Kasumi-1 (cell line): ENCODE measurements at places on chromosomes 7 and 10.

DNA sequence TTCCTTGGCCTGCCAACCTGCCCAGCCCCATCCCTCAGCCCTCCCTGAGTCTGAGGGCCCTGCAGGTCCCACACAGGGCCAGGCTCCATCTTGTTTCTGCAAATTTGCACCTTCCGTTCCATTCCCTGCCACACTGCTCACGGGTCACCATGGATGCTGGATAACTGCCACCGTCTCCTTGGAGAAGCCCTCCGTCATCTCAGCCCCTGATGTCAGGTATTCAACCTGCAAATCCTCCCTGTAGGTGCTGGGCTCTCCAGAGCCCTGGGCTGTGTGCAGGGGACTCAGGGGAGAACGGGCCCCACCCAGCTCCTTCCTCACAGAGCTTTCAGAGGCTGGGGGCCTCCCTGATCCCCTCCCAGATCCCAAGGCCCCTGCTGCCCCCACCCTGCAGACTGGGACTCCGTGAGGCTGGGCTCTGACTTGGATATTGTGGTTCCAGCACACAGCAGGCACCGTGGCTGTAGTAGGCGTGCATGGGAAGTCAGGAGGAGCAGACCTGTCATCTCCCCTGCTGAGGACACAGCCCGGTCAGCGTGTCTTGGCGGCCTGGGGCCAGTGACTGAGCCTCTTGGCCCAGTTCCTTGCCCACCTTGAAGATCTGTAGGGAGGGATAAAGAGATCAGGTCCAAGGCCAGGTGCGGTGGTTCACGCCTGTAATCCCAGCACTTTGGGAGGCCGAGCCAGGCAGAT lies 121.7 kb upstream of the TNRC18 start:
- no peak for DNase-seq

DNA sequence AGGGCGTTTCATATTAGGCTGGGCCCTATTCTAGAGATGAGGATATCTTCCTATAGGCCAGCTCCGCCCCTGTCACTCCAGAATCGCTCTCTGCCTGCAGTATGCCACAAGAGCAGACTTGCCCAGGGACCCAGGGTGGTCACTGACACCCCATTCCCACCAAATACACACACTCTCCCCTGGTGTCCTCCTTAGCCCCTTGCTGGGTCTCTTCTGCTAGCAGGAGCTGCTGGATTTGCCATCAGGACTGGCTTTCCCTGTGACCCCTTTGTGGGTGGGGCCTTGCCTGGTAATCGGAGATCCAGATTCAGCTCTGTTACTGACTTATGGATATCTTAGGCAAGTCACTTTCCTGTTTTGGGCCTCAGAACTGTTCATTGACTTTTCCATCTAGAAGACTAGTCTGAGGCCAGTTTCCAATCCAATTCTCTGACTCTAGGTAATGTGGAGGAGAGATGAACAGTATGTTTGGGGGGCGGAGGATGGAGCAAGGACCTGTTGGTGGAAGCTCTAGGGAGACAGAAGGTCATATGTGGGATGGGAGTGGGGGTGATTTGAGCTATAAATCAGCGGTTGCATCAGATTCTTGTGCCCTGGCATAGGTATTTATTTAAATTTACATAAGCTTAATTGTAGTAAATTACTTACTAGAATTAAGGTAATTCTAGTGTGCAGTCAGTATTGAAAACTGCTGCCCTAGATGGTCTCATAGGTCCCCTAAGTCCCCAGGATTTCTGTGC lies 1.6 kb downstream of the TSPAN15 start:
- no peak for DNase-seq

GRCh38 chr7:157470017-157470322 lies 133.2 kb downstream of the DNAJB6 start:
- DNase-seq = no peak

GRCh38 chr7:128188396-128189230 lies 52.5 kb upstream of the LEP start:
- no peak for DNase-seq

DNA sequence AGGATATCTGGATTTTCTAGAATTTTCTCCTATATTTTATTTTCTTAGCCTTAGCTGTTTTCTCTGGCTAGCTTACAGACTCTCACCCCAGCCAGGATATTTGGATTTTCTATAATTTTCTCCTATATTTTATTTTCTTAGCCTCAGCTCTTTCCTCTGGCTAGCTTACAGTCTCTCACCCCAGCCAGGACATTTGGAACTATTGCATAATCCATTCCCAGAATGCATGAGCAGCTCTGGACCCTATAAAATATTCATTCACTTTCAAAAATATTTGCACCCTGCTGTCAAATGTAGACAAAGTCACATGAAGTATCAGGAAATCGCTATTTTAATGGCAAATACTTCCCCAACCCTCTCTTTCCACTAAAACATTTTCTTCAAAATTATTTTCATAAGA lies 298.9 kb downstream of the DNAJB6 start:
- no peak for DNase-seq

- DNase-seq = no peak
Measured at GRCh38 chr10:6995341-6995740, 415.3 kb upstream of the PRKCQ start.

- no peak for DNase-seq
Measured at GRCh38 chr10:110641256-110641655, 2.9 kb upstream of the RBM20 start.

DNA sequence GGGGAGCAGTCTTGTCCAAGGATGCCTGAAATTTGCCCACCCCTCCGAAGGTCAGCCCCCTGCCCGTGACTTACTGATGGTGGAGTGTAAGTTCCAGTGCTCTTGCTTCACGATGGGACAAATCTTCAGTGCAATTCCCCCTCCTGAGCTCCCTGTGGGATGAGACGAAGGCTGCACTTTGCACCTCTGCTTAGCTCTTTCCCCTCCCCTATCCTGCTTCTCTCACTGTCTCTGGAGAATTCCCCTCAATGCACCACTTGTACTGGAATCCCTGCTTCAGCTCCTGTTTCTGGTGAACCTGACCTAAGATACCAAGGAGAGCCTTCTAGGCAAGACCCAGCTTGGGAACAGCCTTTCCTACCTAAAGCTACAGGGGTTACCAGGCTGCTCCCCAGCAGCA lies 122.9 kb upstream of the ZMIZ1 start:
- no peak for DNase-seq

- peak; percentile 95 for DNase-seq
Measured at GRCh38 chr7:138257459-138258196, 181.4 kb downstream of the AKR1D1 start.

DNA sequence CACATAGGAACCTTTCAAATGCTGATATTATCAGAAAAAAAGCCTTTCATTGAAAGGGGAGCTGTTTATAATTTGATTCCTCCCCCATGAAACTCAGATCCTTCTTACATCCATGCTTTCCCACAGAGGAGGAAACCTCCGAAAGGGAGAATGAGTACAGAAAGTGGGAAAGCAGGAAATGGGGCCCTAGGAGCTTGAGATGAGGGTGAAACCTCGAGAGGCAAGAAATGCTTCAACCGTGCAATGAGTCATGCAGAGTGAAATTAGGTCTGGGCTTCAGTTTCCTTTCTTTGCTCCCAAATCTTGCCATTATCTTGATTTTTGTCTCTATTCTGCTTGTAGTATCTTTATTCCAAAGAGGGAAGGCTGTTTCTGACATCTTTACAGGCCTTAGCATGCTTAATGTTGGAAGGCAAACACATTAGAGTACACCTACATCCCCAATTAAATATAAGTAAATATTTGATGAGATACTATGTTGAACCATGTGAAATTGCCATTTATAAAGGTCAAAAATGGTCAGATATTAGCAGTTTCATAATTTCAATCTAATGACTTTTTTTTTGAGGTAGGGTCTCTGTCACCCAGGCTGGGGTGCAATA lies 79.1 kb downstream of the NAMPT start:
- DNase-seq = no peak

GRCh38 chr7:115145512-115145911 lies 223.6 kb downstream of the MDFIC start:
- no peak for DNase-seq

DNA sequence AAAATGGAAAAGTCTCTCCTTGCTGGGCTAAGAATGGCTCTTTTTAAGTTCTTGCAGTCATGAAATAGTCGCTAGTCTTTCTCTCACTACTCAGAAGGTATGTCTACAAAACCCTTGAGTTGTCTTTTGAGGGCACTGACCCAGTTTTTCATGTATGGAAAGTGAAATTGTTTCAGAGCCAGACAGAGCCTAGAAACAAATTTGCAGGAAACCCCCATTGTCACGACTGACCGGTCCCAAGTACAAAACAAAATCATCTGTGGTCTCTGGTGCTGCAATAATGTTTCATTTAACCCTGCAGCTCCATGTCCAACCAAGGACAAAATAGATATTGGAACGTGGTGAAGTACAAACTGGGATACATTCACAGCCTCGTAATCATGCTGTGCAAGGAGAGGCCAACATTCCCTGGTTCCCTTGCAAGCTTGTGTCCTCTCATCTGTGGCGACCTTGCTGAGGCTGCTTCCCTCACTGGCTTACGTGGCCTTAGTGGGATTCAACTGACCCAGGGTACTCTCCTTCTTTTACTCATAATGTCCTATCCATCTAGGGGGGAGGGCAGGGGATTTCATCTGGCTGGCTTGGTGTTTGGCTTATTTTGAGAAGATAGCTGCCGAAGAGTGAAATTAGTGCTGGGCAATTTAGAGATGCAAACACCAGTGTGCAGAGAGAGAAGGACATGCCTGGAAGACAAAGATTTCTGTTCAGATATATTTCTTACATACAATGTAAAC lies 172.5 kb downstream of the IPMK start:
- DNase-seq = no peak

DNA sequence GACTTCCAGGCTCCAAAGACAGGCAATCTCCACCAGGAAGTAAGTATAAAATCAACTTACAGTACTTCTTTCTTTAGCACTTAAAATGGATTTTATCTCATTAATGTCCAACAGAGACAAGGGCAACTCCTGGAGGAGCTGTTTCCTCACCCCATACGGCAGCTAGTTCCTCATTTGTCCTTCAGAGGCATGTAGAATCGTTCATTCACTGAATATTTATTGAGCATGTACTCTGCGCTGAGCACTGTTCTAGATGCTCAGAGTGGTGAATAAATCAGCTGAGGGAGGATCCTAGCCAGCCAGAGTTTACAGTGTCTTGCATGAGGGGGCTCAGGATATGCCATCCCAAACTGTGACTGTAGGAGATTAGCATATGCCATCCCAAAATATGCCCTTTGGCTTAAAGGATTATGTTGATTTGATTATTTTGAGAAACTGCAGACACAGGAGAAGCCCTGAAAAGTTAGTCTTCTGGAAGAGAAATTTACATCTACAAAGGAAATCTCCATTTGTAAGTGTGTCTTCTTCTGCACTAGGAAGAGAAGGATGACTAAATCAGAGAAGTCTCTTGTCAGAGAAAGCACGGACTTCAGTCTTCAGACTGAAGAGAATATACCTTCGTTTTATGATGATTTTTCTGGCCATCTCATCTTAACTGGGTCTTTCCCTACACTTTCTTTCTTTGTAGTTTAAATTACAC lies 66.9 kb downstream of the BAMBI start:
- no peak for DNase-seq

DNA sequence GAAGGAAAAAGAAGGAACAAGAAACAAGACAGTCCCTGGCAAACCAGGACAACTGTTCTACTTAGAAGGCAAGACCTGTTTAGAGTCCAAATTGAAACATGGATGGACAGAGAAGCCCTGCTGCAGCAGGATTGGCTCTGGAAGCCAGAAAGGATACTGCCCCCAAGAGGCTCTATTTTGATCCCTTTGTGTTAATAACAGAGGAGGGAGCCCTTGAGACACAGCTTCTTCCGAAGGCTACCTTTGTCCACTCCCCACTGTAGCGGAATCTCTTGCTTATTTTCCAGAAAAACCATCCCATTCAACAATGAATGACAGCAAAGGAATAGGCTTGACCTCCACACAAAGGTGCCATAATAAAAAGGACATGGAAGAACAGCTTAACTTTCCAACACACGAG lies 120.3 kb upstream of the FOXK1 start:
- DNase-seq = no peak

- no peak for DNase-seq
Measured at GRCh38 chr7:326273-326672, 36.3 kb downstream of the FOXL3 start.

DNA sequence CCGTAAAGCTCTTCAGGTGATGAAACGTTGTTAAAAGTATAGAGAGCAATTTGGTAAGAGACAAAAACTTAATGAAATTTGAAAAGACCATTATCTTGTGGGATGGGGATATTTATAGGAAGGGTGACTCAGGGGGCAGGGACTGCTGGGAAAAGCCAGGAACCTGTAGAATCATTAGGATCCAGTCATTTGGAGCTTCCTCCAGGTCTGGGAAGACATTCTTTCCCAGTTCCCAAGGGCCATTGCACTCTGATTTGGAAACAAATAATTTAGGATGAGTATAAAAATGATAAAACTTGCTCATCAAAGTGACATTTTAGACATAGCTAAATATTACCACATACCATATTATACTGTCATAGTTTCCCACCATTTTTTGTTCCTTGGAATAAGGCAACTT lies 143.9 kb downstream of the PFKFB3 start:
- no peak for DNase-seq

DNA sequence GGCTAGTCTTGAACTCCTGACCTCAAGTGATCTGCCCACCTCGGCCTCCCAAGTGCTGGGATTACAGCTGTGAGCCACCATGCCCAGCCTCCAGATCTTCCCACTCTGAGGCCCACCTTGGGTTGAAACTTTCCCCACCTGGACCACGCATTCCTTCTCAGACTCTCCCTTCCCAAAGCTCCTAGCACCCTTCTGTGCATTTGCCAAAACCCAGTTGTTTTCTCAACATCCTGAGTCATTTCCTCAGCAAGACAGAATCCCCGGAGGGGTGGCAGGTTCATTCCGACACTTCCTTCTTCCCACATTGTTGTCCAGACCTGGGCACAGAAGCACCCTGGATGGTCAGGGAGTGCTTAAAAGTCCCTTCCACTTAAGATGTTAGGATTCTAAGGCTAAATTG lies 28.9 kb downstream of the BAG3 start:
- DNase-seq = peak; percentile 25

DNA sequence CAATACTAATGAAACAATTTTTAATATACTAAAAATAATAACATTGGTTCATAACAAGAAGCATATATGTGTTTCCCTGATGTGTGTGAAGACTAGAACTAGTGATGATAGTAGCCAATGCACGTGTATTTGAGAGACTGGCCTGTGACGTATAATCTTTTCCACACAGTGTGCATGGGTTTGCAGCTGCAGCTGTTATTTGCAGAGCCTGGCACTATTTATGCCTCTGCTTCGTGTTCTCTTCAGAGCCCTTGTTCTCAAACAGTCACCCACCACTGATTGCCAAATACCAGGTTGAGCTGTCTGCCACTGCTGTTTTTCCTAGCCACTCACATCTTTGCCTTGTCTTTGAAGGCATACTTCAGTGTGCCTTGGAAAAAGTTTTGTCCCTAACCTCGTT lies 531.7 kb downstream of the ETV1 start:
- no peak for DNase-seq
